Stimulated activated CD8-positive, alpha-beta memory T cell treated with anti-CD3 and anti-CD28 coated beads, Interleukin-7, amount 100 ng/mL, for 24 hours (primary cell): ENCODE measurements at places on chromosomes 7 and 10.
A peak's percentile ranks its signal among the peaks of the same experiment; 100 is the strongest.

DNA sequence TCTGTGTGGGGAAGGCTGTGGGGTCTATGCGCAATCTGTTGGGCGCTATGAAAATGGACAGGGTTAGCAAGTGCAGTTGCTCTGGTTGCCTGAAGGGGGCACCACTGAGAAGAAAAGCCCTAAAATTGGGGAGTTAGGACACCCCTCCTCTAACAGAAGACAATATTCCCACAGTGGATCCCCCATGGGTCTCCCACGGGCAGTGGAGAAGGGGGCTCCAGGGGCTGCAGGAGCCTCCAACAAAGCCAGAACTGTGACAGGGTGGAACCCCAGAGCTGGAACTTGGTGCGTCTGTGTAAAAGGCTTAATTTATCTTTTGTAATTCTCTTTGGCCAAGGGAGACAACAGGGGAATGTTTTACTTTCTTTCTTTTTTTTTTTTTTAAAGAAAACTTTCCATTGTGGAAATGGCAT, 12.5 kb upstream of the COL13A1 start:
- DNase-seq: no peak

DNA sequence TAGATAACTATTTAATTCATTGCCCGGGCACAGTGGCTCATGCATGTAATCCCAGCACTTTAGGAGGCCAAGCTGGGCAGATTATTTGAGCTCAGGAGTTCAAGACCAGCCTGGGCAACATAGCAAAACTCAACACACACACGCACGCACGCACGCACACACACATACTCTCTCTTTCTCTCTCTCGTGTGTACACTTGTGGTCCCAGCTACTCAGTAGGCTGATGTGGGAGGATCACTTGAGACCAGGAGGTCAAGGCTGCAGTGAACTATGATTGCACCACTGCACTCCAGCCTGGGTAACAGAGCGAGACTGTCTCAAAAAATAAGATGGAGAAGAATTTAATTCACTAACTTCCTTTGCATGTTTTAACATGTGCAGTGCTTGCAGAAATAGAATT, 38.1 kb downstream of the PTPN12 start:
- no peak for DNase-seq

- DNase-seq: no peak
Measured at GRCh38 chr7:92697414-92697813, 107.2 kb upstream of the FAM133B start.

DNA sequence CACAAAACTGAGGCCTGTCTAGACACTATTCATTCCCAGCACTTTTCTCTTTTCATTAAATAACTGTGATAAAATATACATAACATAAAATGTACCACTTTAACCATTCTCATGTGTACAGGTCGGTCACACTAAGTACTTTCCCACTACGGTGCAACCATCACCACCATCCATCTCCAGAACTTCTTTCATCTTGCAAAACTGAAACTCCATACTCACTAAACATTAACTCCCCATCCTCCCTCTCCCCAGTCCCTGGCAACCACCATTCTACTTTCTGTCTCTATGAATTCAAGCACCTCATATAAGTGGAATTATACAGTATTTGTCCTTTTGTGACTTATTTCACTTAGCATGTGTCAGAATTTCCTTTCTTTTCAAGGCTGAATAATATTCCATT, 53.0 kb downstream of the ARHGAP12 start:
- DNase-seq: no peak

DNA sequence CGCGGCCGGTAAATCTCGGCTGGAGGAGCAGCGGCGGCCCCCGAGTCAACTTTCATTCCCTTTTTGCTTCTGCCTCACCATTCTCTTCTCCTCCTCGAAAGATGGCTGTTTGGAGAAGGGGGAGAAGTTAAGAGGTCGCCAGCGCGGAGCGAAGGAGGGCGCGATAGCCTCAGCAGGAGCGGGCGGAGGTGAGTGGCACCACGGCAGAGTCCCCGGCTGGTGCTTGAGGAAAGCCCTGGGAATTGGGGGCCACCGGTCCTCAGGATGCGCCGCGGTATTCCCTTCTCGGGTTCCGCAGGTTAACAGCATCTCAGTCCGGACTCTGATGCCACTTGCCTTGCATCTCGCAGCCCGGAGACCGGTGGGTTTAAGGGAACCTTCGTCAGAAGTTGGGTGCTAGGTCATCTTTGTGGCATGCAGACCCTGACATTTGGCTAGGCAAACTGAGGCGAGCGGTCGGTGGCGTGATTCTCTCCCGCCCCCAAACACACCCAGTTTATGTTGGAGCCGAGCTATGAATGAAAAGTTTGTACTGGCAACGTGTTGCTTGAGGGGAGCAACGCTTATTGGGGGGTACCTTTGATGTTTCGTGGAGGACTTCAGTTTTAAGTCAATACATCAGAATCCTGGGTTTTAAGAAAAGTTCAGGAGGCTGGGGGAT, 59.5 kb upstream of the PRPS1L1 start:
- no peak for DNase-seq

DNA sequence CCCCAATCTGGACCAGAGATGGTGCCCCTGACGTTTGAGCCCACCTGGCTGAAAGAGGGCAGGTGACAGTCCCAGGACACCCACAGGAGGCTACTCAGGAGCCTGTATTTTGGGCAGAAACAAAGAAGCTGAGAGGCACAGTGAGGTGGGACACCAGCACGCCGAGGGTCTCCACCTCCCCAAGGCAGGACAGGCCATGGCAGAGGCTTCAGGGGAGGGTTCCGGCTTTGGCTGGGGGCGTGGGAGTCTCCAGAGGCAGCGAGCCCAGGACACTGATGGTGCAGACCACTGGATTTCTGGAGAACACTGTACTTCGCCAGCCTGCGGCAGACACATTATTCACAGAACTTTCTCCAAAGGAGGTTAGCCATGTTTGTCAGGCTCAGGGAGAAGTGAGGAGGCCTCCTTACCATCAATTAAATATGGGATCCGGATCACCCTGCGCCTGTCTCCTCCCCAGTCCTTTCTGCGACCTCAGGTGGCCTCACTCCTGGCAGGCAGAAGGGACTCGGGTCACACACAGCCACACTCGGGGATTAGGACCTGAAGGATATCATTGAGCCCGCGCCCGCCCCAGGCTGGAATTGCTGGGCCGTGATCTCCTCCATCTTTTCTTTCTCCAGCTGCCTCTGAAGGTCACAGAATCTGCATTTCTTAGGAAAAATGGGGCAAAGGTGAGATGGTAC, 98.3 kb downstream of the MKI67 start:
- DNase-seq: no peak

DNA sequence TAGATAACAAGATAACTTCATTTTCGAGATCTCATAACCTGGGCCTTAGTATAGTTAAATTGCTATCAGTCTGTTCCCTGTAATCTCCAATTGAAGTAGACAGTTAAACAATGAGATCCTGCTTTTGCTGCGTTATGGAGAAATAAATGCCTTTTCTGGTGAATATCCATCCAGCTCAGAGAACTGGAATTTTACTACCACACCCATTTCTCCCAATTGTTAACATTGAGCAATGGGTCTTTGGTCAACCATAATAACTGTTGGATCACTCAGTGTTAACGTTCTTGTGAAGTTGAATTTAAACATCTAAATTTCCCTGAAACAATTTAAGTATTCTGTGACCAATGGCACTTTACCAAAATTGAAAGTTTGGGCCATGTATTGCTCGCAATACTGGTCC, 3.0 kb downstream of the CALU start:
- DNase-seq: no peak

GRCh38 chr10:121414366-121415062, 183.7 kb downstream of the FGFR2 start:
- no peak for DNase-seq

- peak; percentile 12 for DNase-seq
Measured at GRCh38 chr10:42866115-42866995, 83.8 kb downstream of the BMS1 start.

- no peak for DNase-seq
Measured at GRCh38 chr7:41188163-41189130, 514.4 kb downstream of the INHBA start.

GRCh38 chr10:126667568-126667967, 2.9 kb downstream of the C10orf90 start:
- DNase-seq: no peak

DNA sequence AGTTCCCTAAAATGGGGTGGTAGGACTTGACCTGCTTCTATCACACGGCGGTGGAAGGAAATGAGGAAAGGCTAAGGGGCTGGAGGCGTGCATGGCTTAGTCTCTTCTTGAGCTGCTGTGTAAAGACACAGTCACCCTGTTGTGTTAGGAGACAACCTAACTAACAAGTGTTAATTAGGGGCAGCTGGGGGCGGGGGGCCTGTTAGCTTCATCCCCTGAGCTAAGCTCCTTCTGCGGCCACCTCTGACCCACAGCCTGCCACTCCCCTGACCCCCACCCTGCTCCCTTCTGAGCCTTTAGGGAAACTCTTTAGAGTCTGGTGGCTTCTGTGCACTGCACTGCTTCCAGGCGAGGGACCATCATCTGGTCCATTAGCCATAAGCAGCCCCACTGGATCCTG, 28.0 kb downstream of the COL17A1 start:
- no peak for DNase-seq

DNA sequence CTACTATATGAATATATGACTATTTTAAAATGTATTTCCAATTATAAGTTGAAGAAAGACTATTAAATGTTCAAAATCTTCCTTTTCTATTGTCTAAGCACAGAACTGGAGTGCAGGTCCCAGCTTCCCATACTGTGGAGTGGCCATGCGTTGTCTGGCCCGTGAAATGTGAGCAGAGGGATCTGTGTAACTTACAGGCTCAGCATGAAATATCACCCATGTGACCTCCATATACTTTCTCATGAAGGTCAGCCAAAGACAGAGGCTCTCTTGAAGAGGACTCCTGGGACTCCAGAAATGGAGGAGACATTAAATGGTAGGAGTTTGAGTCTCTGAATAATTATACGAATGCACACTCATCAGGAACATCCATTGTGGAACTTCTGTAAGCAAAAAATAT, 92.4 kb upstream of the CAV2 start:
- DNase-seq: no peak

- no peak for DNase-seq
Measured at GRCh38 chr10:101839416-101840063, 4.1 kb downstream of the KCNIP2 start.

DNA sequence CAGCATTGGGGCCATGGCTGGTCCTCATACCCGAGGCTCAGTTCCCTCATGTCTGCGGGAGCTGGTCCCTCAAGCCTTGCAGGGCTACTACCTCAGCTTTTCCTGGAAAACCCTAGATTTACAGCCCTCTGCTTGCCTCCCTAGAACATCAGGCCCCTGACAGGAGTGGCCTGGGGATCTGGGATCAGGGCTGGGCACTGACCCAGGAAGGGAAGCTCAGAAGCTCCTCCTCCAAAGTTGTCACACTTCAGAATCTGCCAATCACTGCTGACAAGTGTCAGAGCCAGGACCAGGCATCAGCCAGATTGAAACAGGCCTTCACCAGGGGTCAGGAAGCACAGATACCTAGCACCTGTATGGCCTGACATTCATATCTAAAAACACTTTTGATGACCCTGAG, 115.2 kb downstream of the GRID1 start:
- DNase-seq: no peak

DNA sequence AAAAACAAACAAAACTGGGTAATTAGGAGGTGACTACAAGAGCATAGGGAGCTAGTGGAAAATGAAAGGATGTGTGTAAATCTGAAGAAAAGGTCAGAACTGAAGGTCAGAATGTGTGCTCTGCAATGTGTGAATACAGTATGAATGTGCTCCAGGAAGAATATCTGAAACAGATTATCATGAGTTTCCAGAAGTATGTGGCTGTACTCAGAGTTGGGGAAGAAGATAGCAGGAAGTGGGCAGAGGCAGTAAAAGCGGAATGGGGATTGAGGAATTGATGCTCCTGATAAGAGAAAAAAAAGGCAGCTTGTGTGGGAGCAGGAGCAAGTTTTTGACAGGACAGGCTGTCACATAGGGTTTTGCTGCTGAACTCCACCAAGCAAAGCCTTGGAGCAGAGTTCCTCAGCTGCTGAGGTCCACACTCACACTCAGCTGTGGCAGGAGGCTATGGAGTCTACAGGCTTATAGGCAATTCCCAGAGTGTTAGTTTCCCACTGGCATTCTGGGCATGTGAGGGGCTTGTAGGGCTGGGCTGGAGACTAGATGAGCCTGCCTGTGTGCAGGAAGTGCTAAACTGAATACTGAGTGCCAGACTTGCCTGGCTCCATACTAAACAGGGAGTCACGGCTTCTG, 22.9 kb downstream of the H2AZ2 start:
- DNase-seq: no peak

DNA sequence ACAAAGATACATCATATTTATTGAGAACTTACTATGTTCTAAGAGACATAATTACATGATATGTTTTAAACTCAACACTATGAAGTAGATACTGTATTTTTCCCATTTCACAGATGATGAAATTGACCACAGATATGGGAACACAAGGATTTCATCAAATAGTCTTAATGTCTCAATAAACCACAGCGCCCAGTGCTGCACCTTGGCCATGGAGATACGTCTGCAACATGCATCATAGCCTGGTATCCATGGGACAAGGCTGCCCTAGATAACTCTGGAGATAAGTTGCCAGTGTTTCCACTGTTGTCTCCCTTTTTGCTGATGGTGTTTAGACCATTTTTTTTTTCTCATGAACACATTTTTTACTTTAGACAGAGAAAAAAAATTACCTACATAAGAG, 97.5 kb downstream of the GNAT3 start:
- DNase-seq: no peak

DNA sequence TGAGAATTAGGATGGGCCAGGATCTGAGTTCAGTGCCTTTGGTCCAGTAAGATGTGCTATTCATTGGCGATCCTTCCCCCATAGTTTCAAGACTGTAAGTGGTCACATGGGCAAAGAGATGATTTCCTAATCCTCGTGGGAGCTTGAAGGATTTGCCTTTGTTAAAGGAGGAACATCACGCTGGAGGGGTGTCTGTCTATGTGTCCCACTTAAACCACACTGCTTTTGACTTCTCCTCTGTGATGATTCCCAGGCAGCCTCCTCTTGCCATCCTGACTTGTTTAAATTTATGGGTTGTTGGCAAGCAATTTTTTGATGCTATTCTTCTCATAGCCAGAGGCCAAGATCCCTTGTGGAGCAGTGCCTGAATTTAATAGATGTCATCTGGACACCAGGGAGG, 154.0 kb downstream of the TCF7L2 start:
- DNase-seq: no peak

- no peak for DNase-seq
Measured at GRCh38 chr10:69657430-69657829, 27.4 kb downstream of the FAM241B start.

- DNase-seq: no peak
Measured at GRCh38 chr7:75694638-75695399, 43.9 kb downstream of the HIP1 start.

GRCh38 chr10:5616046-5616445, 50.3 kb downstream of the ASB13 start:
- no peak for DNase-seq
